Activated T-cell treated with anti-CD3 and anti-CD28 coated beads for 24 hours (primary cell): ENCODE measurements at places on chromosomes 5 and 9.

GRCh38 chr5:75648712-75649111 is 37.5 kb downstream of the ANKDD1B start:
- no peak for DNase-seq

GRCh38 chr5:29811914-29812679 is 1381.4 kb upstream of the CDH6 start:
- DNase-seq, result no peak

- DNase-seq, result no peak
These were observed 35.7 kb downstream of the ELL2 start for GRCh38 chr5:95925939-95926338.

DNA sequence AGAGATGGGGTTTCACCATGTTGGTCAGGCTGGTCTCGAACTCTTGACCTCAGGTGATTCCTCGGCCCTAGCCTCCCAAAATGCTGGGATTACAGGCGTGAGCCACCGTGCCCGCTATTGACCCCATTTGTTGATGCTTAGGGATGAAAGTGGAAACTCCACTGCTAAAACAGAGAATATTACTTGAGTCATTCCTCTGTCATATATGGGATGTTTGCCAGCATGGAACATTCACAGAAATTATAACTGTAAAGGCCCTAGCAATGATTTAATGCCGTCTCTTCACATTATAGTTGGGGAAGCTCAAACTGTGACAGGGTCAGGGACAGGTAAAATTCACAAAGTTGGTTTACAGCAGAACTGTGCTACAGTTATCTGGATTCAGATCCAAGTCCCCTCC is 94.5 kb downstream of the TMC1 start:
- no peak for DNase-seq

- no peak for DNase-seq
These were observed 1.2 kb downstream of the N4BP3 start for GRCh38 chr5:178114325-178115135.

GRCh38 chr9:134917431-134918373 is at the start of gene FCN1:
Gene FCN1 (minus strand): TSS chr9:134917912. CDS start chr9:134917871, 41 bp downstream.
- DNase-seq, result no peak

GRCh38 chr5:110209401-110209800 is 517.1 kb downstream of the TMEM232 start:
- DNase-seq, result no peak

- no peak for DNase-seq
These were observed 171.0 kb downstream of the ARRDC3 start for GRCh38 chr5:91211997-91212713.

DNA sequence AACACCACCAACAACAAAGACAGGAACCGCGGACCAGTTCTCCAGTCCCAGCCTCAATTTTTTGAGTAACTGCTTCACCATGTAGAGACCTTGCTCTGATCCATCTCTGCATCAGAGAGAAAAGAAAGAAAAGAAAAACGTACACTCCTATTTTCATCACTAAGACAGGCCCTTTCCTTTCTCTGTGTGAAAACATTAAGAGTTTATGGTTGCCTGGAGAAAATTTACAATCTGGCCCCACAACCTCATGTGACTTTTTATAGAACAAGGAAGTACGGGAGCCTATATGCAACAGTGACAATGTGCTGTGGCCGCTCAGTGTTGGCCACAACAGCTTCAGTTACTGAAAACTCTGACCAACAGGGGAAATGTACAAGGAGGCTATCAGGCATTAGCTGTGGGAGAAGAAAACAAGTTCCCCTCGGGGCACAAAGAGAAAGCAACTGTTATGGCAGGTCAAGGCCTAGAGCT is 272.9 kb upstream of the PTGER4 start:
- no peak for DNase-seq

- DNase-seq, result no peak
These were observed 30.4 kb downstream of the AMBP start for GRCh38 chr9:114047717-114048116.
